ENCODE measurements at places on chromosomes 13 and 19.
A peak's percentile ranks its signal among the peaks of the same experiment; 100 is the strongest.

DNA sequence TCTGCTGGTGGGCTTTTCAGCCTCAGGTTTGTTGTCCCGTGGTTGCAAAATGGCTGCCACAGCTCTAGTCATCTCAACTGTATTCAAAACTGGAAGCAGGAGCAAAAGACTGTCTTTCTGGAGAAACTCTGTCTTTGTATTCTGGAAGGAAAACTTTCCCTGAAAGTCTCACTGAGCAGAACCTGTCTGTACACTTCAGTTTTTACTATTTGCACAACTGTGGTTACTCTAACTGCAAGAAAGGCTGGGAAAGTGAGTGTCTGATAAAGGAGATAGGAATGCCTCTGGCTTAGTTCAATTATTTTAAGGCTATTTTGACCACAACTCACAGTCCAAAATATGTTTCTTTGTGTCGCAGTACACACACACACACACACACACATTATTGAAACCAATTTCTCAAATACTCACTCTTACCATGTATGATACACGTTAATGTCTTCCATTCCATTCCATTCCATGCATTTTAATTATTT, 49.7 kb upstream of the EHD2 start:
- DNase-seq: no peak

DNA sequence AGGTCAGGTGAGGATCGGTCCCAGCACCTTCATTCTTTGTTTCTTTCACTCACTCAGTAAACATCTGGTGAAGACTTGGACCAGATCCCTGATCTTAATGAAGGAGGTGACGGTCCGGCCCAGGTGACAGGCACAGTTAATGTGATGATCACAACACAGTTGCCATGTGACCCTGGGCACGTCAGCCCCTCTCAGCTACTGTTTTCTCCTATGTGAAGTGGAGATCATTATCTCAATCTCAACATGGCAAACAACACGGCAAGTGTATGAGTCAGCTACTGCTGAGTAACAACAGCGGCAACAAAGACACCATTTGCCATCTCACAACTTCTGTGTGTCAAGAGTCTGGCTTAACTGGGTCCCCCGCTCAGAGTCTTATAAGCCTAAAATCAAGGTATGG, 74.6 kb downstream of the GNG7 start:
- DNase-seq: no peak

DNA sequence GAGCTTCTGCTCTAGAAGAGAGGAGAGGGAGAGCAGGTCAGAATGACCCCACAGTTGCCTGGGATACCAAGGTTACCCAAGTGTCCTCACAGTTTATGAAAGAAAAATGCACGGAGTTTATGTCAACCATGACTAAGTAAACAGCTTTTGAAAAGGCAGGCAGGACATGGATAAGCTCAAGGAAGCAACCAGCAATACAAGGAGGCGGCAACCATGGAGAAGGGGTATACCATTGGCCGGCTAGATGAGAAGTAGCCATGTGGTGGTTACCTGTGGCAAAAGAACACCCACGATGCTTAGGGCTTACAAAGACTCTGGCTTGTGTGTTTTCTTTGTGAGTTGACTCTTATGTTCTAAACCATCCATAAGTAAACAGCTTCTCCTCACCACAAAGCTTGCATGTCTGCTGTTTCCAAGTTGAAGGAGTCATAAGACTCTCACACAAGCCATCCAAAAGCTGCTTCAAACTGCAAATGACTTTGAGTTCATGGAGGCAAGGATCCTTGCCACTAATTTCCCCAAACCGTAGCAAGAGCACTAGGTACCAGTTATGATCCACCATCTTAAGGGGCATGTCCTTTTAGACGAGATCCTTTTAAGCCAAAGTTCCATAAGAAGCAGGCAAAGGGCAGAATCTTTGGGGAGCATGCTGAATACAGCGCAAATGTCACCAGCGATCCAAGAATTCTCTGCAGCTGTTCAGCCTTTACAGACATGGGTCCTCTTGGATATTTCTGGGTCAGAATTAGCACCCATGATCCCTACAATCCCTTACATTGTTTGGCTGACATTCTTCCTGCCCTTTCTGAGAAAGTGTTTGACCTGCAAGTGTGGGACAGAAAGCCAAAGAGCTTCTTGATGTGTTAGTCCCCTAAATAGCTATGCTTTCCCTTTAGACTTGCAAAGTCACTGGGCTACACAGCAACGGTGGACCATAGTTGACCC, 74.8 kb upstream of the IPO5 start:
- DNase-seq: no peak

- DNase-seq: no peak
These were observed 235.1 kb downstream of the NALCN start for GRCh38 chr13:101181076-101181685.

DNA sequence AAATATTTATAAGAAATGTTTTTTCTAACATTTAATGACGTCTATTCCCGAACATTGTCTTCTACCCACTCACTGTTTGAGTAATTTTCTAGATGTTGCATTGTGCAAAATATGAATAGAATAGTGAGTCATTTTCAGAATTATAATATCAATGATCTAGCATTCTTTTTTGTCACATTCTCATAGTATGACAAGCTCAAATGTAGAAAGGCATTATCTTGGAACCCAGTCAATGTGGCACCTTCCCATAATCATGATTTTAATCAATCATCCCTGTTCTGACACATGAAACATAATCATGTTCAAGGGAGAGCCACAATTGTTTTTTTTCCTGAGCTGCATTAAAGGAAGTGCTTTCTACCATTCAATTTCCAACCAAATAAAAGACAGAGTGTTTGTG, 265.8 kb downstream of the OXGR1 start:
- DNase-seq: no peak

GRCh38 chr13:29884671-29885430, 34.4 kb upstream of the UBL3 start:
- DNase-seq: no peak

DNA sequence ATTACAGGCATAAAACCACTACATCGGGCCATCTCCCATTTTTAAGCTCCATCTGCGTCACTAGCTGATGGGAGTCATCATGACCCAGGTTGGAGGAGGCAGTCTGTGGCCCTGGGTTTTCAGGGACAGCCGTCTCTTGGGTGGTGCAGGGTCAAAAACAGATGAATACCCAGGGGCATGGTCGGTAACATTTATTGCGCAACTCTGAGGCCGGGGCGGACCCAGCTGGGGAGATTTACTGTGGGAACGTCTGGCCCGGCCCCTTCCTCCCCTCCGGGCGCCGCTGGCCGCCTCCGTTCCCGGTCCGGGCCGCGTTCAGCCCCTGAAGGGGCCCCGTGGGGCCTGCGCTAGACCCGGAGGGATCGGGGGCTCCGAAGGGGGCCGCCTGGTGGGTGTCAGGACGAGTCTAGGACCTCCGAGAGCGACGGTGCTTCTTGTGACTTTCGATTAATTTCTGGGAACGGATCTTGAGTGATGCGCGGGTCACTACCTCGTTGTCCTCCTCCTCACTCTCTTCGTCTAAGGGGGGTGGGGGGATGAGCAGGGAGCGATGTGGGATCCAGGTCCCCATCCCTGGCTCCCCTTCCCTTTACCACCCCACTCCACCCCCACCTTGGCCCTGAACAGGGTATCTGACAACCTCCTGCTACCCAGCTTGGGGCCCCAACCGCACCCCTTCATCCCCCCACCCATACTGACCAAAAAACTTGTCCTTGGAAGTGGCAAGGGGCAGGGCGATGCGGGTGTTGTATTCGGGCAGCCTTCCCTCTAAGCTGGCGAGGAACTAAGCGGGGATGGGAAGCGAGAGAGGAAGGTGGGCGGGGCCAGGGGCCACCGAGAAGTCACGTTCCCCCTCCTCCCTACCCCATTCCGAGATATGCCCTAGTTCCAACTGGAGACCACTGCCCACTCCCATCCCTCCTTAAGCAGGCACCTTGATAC, 1.6 kb upstream of the RGL3 start:
- DNase-seq: no peak

DNA sequence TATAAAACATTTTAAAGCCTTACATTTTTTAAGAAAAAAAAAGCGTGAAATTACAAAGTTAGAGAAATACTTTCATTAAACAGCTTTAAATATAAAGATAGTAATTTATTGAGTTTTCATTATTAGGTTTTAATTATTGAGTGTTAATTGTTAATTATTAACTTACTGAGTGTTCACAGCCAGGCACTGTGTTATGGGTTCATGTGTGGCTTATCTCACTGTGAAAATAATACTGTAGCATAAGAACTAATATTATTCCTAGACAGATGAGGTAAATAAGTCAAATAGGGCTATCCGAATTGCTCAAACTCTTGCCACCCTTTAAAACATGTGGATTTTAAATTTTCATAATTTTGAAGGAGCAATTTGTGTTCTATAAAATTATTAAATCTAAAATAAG, 956.1 kb upstream of the PCDH20 start:
- no peak for DNase-seq

DNA sequence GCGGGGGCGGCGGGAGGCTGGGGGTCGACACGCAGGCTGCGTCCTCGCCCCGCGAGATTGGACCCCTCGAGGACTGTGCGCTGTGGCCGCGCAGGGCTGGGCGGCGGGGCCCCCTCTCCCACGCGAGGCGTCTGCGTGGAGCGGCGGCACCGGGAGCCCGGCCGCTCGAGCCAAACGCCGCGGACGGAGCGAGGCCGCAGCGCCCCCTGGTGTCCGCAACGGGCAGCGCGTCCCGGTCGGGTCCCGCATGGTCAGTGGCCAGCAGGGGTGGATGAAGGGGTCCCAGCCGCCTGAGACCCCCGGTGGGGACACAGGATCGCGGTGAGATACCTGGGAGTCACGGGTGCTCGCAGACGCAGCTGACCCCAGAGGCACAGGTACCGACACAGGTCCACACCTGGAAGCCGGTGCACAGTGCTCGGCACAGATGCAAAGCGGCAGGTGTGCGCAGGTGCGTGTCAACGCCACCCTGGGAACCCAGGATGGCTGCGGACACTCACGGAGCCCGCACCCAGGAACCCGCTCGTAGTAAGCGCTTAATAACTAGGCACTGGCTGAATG, 2.1 kb upstream of the CIRBP start:
- peak; percentile 67 for DNase-seq
